ENCODE measurements at places on chromosomes 7 and 10.

DNA sequence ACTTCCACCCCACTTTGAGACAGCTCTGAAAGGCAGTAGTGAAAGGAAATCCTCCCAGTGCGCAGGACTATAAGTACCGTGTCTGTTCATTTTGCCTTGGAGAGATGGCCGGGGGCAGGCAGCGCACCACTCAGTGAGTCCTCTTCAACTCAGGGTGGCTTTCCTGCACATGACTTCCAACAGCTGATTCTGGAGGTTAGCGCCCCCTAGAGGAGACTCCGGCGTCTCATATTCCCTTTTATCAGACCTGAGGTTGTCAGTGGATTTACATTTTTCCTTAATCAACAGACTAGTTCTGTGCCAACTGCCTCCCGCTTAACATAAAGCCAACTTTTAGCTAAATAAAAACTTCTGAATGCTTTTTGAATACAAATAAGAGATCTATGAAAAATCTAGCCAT is 101.0 kb downstream of the HERPUD2 start:
- no peak for DNase-seq

DNA sequence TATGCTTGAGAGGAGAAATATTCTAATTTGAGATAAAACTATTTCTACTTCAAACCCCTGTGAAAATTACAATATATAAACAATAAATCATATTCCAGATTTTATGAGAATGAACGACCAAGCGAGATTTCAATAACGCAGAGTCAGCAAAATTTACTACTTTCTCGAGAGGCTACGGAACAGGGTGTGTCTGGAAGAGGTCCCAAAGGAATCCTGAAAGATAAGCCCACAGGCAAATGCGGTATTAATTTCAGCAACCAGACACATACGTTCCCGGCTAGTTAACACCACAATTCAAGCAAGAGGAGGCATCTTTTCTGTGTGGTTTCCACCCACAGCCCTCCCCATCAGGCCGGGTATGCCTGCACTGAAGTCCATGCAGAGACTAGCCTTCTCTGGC is 26.4 kb downstream of the BEND7 start:
- no peak for DNase-seq

DNA sequence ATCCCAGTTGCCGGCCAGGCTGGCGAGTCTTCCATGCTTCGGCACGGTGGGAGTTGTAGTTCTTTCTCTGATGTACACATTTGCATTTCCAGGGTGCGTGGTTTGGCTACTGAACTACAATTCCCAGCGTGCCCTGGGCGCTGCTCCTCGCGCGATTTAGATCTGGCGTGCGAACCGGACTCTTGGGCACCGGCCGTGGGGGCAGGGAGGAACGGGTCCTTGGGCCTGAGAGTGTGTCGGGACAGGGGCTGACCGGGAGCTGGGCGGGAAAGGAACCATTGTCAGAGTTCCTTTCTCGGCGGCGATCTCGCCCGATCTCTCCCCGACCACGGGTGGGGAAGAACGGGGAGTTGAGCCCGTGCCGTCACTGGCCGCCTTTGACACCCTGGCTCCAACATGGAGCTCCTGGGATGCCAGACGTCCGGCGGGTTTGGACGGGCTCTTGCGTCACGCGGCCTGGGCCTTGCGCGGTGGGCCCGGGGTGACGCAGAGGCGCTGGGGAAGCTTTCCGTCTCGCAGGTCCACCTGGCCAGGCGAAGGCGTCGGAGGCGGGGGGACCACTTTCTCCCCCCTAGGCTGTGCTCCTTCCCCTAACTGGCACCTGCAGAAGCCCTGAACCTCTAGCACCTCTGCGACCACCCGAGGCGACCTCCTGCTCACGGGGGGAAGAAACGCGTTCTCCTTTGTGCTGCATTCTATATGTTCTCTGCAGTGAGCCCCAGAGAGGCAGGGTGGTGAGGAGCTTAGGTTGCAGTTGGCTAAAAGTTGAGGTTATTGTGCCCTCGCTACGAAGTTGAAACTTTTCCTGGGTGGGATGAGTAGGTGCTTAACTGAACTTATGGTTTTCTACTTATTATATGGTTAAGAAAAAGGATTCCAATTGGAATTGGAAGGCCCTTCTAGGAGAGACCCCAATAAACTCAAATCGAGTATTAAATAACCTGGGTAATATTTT is 824 bp downstream of the IFRD1 start:
- DNase-seq: peak; percentile 49

DNA sequence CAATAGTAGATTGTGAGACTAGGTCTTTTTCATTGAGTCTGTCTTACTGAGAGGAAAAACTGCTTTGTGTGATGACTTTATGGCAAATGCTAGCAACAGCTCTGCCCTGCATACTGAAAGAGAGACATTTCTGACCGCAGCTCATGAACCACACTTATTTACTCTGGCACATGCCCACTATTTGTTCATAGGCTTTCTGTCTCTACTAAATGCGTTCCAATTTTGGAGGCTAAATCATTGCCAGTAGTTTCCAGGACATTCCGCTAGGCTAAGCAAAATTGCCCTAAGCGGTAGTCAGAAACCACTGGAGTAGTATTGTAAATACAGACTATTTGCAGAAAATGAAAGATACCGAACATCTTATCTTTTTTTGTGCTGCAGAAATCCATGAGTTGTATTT is 55.6 kb upstream of the DLX6 start:
- no peak for DNase-seq

GRCh38 chr10:77240706-77241349 is 396.8 kb downstream of the KCNMA1 start:
- DNase-seq: no peak

DNA sequence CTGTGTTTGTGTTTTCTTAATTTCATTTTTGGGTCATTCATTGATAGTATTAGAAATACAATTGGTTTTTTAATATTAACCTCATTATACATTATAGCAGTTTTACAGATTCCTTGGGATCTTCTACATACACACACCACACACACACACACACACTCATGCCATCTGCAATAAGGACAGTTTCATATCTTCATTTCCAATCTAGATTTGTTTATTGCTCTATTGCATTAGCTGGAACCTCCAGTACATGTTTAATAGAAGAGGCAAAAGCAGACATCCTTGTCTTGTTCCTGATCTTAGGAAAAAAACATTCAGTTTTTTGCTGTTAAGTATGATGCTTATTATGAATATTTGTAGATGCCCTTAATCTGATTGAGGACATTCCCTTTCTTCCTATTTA is 17.8 kb upstream of the CALU start:
- no peak for DNase-seq

DNA sequence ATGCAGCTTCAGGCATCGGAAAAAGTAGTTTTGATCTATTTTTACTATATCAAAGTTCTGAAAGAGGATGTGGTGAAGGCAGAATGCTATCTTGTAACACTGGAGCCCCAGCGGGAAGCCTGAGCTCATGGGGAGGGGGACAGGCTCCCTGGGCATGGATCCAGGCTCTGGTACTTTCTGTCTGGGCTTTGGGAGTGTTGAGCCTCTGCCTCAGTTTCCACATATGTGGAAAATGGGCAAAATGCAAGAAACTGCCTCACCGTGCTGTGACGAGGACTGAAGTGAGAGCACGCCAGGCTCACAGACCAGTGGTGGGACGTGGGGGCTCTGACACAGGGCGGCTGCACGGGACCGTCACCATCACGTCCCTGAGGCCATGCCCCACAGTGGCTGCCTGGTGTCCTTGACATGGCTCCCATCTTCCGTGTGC is 182.9 kb upstream of the SHH start:
- no peak for DNase-seq

DNA sequence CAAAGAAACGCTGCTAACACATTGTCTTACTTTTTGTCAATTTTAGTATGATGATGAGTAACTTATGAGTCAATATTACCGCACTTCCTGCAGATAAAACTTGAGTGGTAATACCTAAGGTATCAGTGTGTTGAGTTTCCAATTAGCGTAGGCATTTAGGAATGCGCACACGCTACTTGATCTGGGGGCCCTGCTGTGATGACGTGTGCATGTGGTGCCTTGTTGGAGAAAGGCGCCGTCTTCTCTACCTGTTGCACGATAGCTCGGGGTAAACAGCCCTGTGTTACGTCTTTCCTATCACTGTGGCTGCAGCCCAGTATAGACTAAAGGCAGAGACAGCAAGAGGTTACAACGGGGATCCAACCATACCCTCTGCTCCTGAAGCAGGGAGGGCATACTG is 476.8 kb upstream of the ADARB2 start:
- DNase-seq: no peak

All from KG1 (cell line).